ENCODE measurements at places on chromosomes 1 and 21.

GRCh38 chr1:243454328-243454997 is 198.6 kb downstream of the SDCCAG8 start:
- no peak for DNase-seq

DNA sequence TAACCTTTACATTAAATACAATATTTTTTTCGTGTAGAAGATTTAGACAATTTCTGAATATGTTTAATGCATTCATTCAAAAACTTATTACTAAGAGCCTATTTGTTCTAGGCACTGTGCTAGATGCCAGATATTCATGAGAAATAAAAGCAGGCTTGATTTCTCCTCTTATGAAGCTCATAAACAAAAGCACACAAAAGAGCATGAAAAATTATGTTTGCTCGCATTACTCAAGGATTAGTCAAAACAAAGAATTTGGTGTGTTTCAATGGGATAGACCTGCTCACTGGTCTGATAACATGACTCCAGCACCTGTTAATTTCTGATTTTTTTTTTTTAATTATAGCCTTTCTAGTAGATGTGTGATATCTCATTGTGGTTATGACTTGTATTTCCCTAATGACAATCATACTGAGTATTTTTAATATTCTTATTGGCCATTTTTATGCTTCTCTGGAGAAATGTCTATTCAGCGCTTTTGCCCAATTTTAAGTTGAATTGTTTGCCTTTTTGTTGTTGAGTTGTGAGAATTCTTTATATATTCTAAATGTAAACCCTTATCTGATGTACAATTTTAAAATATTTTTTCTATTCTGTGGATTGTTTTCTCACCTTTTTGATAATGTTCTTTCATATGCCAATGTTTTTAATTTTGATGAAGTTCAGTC is 382.3 kb upstream of the ADGRL4 start:
- no peak for DNase-seq

GRCh38 chr1:151653397-151653796 is 41.5 kb downstream of the SNX27 start:
- DNase-seq = peak; percentile 24

DNA sequence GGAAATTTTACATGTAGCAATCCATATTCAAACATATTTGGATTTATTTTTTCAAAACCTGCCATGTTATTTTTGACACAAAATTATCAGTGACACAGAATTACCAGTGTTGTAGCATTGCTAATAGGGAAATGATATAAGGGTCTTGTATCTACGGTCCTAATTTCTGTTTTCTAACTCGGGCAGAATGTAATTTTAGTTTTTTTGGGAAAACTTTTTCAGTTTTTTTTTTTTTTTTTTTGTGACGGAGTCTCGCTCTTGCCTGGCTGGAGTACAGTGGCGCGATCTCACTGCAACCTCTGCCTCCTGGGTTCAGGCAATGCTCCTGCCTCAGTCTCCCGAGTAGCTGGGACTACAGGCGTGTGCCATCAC is 2.6 kb downstream of the UQCRH start:
- DNase-seq = no peak

DNA sequence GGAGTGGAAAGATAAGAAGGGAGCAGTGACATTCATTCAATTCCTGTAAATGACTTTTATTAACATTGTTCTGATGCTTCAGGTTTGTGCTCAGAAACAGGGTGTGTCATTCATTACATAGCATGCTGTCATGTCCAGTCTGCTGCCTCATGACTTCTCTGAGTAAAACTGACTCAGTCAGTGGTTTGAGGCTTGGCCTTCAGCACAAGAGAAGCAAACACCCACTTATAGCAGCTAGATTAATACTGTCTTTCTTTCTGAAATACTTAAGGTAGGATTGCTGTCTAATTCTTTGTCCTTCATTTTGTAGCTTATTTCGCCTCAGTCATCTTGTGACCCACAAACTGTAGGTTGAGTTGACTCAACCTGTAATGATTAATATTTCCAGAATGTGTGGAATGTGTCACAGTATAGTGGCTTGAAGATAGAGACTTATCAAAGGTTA is 32.9 kb downstream of the RASAL2 start:
- DNase-seq = peak; percentile 66

GRCh38 chr1:4006676-4007374 is 106.8 kb upstream of the C1orf174 start:
- DNase-seq = no peak

DNA sequence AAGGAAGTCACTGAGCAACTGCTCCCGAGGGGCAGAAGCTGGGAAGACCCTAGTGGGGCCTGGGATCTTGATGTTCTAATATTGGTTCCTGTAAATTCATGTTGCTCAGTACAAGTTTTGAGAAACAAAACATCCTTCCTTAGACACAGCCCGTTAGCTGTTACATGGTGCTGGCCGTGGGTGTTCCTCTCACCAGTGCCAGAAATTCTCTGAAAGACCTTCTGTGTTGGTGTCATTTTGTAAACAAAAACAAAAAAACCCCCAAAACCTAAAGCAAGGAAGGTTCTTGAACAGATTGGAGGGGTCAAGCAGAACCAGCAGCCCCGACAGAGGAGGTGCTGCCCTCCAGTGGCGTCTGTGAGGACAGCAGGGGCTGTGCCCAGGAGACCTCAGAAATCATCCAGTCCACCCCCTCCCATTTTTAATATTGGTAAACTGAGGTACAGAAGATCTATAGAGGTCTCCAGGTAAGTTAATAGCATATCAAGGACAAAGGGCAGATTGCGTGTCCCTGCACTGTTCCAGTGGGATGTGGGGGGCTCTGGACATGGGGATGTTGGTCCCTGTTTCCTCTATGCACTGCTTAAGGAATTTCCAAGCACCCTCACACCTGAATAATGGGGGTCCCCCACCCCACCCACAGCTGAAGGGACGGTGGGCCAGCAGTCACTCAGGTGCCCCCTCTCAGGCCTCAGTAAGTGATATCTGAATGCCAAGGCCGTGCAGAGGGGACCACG is 38.2 kb downstream of the SLC2A7 start:
- DNase-seq = peak; percentile 18

- DNase-seq = peak; percentile 84
These were observed 2.2 kb downstream of the ZC3H12A start for GRCh38 chr1:37476460-37477197.

DNA sequence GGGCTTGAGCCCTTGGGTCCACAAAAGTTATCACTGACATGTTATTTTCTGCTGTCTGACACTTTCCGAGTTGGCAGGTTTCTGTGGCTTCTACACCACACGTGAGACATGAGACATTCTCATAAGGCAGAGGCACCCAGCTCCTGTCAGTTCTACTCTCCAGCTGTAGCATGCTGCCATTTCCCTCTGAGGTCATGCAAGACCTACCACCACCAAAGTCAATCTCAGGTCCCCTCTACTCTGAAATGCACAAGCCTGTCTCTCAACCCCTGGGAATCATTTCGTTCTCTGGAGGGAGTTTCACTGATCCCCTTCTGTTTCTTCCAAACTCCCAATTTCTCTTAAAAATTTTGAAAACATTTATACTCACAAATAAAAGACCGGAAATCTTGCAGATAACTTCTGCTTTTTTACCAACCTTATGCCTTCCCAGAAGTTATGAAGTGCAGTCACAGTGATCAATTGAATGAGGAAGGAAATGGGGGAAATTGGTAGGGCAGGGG is 39.5 kb upstream of the CR2 start:
- DNase-seq = no peak

DNA sequence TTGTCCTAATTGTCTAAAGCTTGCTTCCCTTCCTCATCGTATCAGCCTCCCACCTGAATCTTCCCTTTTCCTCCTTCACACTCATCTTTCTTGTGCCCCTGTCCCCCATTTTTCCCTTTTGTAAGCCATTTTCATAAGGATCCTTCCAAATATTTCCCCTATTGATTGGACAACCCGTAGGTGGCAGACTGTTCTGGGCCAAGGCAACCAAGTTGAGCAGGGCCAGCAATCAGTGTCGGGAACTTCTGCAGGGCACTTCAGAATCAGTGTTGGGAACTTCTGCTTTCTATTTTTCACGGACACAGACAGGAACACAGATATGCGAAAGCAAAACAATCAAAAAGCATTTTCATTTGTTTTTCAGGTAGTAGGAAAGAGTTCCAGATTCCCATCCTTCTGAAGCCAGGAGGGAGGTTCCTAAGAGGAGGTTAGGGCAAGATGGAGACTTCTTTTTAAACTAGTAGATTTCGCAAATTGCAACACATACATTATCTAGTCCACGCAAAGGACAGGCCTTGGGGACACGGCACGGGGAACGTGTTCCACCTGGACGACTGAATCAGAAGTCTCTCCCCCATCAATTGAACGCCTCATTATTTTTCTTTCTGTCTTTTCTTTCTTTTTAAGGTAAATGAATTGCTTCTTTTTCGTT is 691 bp upstream of the MPZL1 start:
- DNase-seq = peak; percentile 48

- DNase-seq = no peak
These were observed 49.7 kb upstream of the IFI44L start for GRCh38 chr1:78570539-78570938.

DNA sequence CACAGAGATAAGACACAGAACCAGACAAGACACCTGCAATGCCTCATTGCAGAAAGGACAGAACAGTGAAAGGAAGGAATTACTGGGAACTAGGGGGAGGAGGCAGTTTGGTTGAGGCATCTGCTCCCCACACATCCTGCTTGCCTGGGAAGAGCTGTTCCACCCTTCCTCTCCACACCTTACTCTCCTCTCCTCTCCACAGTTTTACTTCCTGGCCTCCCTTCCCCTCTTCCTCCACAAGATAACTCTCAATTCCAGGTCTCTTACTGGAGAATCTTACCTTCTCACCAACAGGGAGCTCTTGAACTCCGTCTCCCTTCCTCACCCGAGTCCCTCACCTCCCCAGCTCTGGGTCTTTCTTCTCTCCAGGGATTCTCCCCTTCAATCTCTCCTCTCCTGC is 2.1 kb downstream of the ELOVL1 start:
- no peak for DNase-seq

GRCh38 chr1:12141163-12141850 is 25.5 kb upstream of the TNFRSF1B start:
- DNase-seq = no peak

DNA sequence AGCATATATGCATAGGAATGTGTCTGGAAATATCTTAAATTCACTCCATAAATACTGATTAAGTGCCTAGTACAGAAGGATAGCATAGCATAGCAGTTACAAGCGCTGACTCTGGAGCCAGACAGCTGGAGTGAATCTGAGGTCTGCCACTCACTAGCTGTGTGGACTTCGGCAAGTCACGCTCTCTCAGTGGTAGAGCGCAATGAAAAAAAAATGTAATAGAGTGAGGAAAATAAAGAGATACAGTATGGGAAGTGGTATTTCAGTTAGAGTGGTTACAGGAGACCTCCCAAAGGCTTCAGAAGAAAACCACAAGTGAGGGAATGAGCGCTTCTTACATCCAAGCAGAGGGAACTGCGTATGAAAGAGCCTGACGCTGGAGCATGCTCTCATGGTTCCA is 338.9 kb upstream of the PRMT6 start:
- DNase-seq = no peak

DNA sequence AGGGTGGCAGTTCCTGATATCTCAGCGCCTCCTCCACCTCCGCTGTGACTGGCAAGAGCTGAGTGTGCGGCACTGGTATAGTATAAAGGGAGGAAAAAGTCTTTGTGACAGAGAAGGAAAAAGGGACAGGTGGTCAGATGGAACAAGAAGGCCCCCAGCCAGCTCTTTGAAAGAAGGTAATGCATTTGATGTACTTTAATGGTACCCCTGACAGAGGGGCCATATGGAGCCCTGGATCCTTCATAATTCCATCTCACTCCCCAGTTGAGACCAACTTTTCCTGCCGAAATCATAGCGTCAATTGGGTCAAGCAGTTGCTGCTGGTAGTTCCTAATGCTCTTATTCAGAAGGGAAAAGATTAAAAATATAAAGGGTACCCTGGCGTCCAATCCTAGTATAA is 198.2 kb downstream of the ZNF326 start:
- DNase-seq = no peak

GRCh38 chr1:1352786-1353388 is 3.7 kb upstream of the DVL1 start:
- DNase-seq = no peak

DNA sequence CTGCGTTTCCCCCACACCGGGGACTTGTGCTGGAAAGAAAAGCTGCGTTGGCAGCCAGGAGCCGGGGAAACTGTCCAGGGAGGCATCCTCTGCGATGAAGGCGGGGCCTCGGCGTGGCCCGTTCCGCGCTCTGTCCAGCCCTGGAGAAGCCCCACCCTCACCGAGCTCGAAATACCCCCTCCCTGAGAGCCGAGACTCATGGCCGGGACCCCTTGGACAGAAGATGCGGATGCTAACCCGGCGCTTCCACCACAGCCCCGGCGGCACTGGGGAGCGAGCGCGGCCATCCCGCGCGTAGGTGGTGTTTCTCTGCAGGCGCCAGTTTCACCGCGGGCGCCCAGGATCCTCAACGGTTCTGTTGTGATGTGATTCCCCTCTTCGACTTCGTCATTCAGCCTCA is 31.6 kb downstream of the PDE9A start:
- no peak for DNase-seq

- no peak for DNase-seq
These were observed 739 bp upstream of the NUP133 start for GRCh38 chr1:229508823-229509337.

DNA sequence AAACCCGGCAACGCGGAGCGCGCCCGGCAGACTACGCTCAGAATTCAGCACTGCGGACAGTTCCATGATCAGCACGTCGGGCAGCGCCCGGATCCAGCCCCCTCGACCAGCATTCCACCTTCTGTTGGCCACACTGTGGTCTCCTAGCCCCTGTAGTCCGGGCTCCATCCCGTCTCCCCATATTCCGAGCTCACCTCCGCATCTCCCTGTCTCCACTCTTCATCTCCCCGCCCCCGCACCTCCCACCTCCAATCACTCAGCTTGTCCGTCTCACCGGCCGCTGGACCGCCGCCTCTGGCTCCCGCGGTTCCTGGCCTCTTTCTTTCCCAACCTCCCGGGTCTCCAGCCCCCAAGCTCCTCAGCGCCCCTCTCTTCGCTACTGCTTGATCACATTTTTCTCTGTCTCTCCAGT is 500 bp downstream of the EPHA10 start:
- DNase-seq = no peak

- DNase-seq = no peak
These were observed 63.9 kb upstream of the DISP3 start for GRCh38 chr1:11414926-11415538.

GRCh38 chr1:147641695-147642592 is 28.4 kb downstream of the ACP6 start:
- DNase-seq = peak; percentile 17

DNA sequence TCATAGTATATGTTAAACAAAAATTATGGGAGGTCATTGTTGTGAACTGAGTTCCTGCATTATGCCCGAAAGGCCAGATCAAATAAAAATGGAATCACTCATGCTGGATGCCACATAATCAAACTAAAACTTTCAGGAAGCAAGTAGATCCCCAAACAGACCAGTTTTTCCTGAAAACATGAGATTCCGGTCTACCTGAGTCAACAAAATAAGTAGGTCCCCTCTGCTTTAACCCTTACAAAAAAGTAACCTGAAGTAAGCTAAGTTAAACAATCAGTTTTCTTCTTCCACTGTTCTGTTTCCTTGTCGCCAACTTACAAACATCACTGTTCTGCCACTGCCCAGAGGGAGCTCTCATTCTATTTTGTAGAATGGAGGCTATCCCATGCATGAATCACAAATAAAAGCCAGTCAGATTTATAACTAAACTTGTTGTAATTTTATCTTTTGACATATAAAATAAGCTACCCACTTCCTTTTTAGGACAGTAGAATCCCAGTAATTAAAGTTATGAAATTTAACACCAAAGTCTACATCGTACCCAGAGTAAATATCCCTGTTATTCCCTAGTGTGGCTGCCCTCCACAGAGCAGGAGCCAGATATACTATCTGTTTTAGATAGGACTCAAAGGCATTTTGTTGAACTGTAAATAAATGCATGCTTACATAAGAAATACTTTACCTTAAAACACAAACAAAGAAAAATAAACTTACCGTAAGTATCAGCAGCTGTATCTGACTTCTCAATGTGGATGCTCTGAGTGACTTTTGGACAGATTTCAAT is 149.4 kb downstream of the TIAM1 start:
- no peak for DNase-seq

Measured in GM04504 (cell line).